ENCODE measurements at places on chromosomes 2 and 18.
A peak's percentile ranks its signal among the peaks of the same experiment; 100 is the strongest.

- DNase-seq: peak; percentile 47
These were observed 118.9 kb upstream of the ARL5A start for GRCh38 chr2:151946899-151947812.

DNA sequence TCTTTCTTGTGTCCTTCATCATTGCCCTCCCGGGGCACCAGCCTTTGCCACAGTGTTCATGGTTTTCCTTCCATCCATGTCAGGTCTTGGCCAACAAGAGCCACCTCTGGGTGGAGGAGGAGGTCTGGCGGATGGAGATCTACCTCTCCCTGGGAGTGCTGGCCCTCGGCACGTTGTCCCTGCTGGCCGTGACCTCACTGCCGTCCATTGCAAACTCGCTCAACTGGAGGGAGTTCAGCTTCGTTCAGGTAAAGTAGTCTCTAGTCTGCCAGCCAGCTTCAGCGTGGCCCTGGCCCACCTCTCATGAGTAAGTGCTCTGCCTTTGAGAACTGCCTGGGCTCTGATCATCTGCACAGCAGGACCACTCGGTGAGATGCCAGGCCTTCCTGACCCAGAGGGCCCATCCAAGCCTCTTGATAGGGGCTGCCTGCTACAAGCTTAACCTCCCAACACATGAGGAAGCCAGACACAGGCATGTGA lies 31.0 kb downstream of the STEAP3 start:
- DNase-seq: no peak

GRCh38 chr18:51017140-51017879 lies 12.7 kb upstream of the SMAD4 start:
- no peak for DNase-seq

DNA sequence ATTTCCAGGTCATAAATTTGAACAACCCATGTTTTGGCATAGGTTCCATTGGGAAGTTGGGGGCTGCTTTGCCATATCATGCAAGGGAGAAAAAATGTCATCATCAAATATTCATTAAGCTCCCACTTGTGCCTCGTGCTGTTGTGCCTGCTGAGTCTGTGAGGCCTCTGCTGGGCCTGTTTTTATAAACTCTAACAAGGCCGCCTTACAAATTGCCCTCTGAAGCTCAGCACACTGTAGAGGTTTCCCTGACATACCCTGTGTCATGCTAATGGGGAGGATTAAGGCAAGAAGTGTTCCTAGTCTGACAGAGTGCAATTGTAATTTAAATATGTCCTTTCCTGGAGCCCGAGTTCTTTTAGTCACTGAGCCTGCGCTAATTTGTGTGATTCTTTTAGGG lies 17.6 kb downstream of the OSBPL6 start:
- DNase-seq: no peak

GRCh38 chr2:155692106-155692505 lies 640.4 kb downstream of the NR4A2 start:
- no peak for DNase-seq

GRCh38 chr2:219422952-219423534 lies 4.9 kb downstream of the DES start:
- peak; percentile 41 for DNase-seq

DNA sequence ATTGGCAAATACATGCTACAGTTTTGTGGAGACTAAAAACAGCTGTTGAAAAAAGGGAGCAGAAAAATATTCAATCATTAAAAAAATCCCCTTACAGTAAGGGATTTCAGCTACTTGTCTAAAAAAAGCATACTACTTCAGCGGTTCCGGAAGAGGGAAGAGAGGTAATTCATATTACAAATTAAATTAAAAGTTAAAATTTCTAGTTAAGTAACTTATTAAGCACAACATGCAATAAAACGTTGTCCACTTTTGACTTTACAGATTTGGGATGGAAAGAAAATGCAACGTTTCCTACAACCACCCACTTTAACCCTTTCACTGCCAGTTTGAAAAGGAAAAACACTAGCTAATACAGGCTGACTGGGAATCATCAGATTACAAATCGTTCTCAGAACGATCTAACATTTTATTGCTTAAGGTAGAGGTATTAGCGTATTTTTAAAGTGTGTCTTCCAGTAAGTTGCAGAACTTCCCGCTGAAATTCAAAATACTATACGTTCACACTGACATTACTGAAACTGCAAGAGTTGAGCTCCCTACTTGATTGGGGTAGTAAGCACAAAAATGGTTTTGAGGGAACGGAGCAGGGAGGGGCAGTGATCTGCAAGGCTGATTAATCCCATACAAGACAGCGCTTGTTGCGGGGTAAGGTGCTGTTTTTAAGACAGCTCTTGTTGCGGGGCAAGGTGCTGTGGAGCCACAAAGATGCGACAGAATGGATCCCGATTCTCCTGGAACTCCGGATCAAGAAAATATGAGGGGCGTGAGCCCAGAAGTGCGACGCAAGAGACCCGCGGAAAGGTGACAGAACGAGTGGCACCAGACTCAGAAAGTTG lies 743 bp downstream of the HADHA start:
- no peak for DNase-seq

DNA sequence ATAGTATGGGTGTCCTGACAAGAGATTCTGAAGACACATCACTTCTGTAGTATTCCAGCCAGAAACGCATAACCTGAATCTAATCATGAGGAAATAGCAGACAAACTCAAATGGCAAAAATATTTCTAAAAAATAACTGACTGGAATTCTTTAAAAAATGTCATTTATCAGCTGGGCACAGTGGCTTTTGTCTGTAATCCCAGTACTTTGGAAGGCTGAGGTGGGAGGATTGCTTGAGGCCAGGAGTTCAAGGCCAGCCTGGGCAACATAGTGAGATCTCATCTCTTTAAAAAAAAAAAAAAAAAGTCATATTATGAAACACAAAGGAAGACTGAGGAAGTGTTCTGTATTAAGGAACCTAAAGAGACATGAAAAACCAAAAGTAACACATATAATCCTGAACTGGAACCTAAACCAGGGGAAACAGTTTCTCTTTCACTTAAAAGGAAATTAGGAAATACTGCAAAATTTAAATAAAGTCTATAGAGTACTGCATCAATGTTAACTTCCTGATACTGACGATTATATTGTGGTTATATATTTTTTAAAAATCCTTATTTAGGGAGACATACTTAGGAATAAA lies 29.9 kb downstream of the SESTD1 start:
- DNase-seq: no peak

GRCh38 chr18:26700728-26701127 lies 152.4 kb upstream of the KCTD1 start:
- no peak for DNase-seq

DNA sequence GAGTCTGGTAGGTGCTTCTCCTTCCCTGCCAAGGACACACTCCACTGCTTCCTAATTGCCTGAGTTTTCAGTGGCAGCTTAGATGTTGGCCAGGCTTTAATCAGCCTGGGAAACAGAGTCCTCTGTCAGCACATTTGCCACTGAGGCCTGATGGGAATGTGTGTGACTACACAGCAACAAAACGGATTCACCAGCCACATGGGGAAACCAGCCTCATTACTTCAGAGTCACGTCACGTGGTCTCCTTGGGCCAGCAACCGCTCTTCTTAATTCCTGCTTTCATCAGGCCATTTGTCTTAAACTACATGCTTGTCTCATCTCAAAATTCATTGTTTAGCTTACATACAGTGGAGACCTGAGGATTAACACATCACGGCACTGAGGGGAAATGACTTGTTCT lies 93.9 kb upstream of the LTBP1 start:
- DNase-seq: no peak

GRCh38 chr2:79591281-79591680 lies 78.4 kb downstream of the CTNNA2 start:
- DNase-seq: no peak

GRCh38 chr2:222915092-222915957 lies 54.5 kb downstream of the ACSL3 start:
- no peak for DNase-seq

DNA sequence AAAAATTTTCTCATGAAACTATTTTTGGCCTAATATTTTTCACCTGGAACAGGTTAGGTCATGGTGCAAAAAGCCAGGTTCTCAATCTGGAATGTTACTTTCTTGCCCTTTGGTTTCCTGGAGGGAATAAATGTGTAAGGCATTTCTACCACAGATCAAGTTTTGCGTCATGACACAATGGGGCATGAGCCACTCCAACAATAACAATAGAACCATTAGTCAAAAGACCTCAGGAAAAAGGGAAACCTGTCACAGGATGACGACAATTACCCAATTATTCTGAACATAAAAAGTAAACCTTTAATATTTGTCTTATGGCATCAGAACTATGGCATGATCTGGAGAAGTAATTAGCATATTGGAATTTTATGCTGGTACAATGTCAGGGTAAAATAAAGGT lies 88.2 kb upstream of the HNRNPA3 start:
- no peak for DNase-seq

DNA sequence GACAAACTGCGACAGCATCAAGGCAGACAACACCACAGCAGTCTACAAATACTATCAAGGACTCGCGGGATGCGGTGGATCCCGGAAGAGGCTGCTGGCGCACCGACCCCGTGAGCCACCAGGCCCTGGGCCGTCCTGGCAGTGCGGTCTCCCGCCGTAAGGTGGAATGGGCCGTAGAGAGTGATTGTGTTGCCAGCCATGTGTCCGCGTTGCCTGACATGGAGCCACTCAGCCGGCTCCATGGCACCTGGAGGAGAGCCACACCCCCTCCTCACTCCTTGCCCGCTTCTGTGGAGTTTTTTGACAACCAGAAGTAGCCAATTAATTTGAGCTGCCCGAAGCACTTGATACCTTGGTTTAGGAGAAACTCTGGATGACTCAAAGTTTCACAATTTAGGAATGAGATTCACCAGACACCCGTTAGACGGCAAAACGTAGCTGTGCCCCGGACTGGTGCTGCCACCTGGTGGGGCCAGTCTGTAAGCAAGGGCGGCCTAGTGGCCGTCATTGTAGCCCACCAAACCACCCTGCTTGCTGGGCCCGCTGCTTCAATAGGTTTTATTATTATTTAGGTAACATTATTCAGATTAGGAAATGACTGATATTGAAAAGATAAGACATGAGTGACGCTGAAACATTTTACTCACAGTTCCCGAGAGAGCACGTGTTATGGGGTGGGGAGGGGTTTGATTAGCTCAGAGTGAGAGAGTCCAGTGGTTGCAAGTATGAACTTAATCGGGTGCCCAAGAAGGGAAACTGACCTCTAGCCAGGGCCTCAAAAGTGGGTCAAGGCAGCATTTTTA lies 10.2 kb upstream of the IMP4 start:
- peak; percentile 78 for DNase-seq

DNA sequence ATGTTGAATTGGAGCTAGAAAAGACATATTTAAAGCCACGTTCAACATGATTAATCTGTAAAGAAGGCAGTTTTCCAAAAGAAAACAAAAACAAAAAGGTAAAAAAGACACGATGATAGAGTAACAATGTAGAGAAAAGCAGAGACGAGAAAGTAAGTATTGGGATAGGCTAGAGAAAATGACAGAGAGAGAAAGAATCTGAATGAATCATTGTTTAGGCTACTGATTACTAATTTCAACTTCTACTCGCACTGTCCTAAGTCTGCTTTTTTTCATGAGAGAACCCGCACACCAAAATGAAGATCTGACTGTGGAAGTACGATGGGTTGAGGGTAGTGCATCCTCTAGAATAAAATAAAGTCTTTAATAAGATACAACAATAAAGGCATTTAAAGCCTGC lies 1599.2 kb upstream of the TMEFF2 start:
- DNase-seq: no peak

- no peak for DNase-seq
These were observed 62.7 kb downstream of the ZCCHC2 start for GRCh38 chr18:62585274-62586150.

- no peak for DNase-seq
These were observed 33.4 kb upstream of the DYSF start for GRCh38 chr2:71419976-71420375.

DNA sequence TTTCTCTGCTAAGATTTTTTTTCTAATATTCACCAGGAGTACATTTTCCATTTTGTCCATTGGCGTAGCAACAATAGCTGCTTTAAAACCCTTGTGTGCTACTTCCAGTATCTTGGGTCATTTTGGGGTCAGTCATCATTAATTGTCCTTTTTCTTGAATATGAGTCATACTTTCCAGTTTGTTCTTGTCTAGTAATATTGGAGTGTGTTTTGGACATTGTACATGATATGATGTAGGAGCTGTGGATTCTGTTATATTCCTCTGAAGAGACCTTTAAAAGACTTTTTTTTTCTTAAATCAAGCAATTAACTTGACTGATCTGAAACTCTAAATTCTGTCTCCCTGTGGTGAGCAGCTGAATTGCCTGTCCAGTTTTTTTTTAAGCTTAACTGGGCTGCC lies 40.8 kb downstream of the AGPS start:
- DNase-seq: no peak

GRCh38 chr18:10072671-10073175 lies 158.9 kb downstream of the VAPA start:
- no peak for DNase-seq

GRCh38 chr2:29618024-29618423 lies 303.4 kb downstream of the ALK start:
- no peak for DNase-seq

- DNase-seq: no peak
These were observed 104.5 kb downstream of the SNTG2 start for GRCh38 chr2:1055014-1055595.

DNA sequence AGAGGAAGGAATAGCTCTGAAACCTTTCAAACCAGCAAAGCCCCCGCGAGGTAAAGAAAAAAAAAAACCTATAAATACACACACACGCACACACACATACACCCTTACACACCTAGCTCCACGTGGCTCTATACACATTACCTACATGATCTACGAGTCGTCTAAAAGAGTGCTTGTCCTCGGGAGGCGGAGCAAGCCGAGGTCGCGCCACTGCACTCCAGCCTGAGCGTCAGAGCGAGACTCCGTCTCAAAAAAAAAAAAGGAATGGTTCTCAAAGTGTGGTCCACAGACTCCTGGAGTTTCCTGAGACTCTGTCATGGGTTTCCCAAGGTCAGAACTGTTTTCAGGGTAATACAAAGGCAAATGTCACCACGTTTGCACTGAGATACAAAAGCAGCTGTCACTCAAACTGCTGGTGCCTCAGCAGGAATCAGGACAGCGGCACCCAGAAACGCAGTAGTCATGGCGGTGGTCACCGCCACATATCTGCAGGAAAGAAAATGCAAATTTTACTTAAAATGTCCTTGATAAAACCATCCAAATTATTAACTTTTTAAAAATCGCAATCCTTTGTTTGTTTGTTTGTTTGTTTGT lies 130.0 kb upstream of the GPC1 start:
- DNase-seq: no peak

- DNase-seq: no peak
These were observed 37.4 kb upstream of the SLC9A2 start for GRCh38 chr2:102581911-102582310.
